Activated T-cell treated with anti-CD3 and anti-CD28 coated beads, Interleukin-2, amount 50 U/mL, for 1 hour (primary cell): ENCODE measurements at places on chromosomes 2 and 18.

- DNase-seq = no peak
Observed at GRCh38 chr18:78213361-78213994, 766.1 kb upstream of the SALL3 start.

- DNase-seq = no peak
Observed at GRCh38 chr18:39871961-39872360, 2083.1 kb upstream of the PIK3C3 start.

DNA sequence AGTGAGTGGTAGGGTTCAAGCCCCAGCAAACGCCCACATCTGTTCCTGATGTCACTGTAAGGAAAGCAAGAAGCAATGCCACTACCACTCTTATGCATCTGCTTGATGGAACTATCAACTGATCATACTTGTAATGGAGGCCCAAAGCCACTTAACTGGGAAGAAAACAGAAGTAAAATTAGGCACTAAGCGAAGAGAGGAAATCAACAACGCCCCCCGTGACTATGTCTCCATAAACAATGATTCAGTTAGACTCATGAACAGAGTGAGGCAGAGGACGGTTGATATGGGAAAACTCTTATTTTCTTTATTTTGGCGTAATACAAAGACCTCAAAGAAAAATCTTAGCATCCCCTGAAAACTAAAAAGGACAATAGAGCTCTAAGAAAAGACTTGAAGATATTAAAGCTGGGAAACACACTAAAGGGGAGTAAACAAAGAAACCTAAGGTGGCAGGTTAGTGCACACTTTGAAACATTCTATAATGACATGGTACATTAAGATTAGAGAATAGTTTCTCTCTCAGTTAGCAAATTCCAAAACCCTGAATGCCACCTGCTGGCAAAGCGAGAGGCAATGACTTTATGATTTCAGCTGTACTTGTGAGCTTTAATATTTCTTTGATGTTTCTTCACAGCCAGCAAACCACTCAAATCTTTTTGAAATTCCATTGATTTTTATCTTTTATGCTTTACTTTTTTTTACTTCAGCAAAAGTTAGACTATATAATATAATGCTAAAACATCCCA is 86.5 kb downstream of the LRP2 start:
- DNase-seq = no peak

DNA sequence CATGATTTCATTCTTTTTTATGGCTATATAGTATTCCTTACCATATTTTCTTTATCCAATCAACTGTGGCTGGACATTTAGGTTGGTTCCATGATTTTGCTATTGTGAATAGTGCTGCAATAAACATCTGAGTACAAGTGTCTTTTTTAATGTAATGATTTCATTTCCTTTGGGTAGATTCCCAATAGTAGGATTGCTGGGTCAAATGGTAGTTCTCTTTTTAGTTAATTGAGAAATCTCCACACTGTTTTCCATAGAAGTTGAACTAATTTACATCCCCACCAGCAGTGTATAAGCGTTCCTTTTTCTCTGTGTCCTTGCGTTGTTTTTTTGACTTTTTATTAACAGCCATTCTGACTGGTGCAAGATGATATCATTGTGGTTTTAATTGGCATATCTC is 59.1 kb upstream of the IL1RL1 start:
- no peak for DNase-seq

DNA sequence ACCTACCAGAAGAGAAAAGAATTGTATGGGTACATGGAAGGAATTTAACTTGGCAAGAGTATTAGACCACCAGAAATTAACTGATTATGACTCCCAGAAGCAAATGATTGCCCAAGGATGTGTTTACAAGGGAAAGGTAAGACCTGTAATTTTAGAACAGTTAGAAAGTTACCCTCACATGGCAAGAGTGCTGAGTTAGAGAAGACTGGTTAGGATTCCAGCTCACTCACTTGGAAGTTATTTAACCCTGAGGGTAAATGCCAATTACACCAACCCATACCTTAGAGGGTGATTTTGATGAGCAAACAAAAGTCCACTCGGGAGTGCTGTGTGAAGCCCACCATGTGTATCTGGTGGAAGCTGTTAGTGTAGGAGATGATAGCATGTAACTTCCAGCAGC is 170.2 kb downstream of the TPGS2 start:
- DNase-seq = no peak

GRCh38 chr2:54755641-54756326 is 32.3 kb downstream of the EML6 start:
- no peak for DNase-seq

- DNase-seq = no peak
Observed at GRCh38 chr2:42142547-42143184, 26.5 kb upstream of the EML4 start.

GRCh38 chr2:162058973-162059668 is 14.9 kb downstream of the DPP4 start:
- no peak for DNase-seq

GRCh38 chr2:65511306-65511705 is 78.9 kb upstream of the SPRED2 start:
- no peak for DNase-seq

GRCh38 chr2:231922311-231923009 is 3.7 kb downstream of the NPPC start:
- no peak for DNase-seq

GRCh38 chr18:31610286-31611205 is 18.9 kb downstream of the TTR start:
- no peak for DNase-seq

DNA sequence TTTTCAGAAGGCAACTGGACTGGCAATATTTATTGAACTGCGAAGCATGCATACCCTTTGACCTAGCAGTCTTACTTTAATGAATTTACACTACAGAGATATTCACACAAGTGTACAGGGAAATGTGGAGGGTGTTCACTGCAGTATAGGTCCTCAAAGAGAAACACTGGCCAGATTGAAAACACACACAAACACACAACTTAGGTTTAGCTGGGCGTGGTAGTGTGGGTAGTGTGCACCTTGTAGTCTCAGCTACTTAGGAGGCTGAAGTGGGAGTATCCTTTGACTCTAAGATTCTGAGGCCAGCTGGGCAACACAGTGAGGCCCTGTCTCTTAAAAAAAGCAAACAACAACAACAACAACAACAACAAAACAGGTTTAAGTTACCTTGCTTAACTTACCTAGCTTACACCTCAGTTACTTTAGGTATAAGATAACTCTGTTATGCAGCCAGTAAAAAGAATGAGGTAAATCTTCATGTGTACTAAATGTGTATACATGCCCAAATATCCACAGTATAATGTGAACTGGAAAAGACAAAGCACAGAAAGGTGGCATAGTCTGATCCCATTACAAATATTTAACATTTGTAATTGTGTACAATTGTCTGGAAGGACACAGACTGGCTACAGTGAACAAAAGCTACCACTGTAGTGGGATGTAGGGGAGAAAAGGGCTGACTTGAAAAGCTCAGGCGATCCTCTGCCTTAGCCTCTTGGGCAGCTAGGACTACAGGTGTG is 105.9 kb upstream of the FZD5 start:
- DNase-seq = no peak

- DNase-seq = no peak
Observed at GRCh38 chr2:230976671-230977171, 19.2 kb upstream of the SPATA3 start.

- DNase-seq = no peak
Observed at GRCh38 chr2:222706616-222707015, 35.2 kb downstream of the MOGAT1 start.
